ENCODE measurements at places on chromosomes 6 and 20.

GRCh38 chr20:62263396-62263795 is 25.1 kb downstream of the OSBPL2 start:
- no peak for DNase-seq

- no peak for DNase-seq
These were observed 545 bp downstream of the ACTR5 start for GRCh38 chr20:38748861-38749149.

DNA sequence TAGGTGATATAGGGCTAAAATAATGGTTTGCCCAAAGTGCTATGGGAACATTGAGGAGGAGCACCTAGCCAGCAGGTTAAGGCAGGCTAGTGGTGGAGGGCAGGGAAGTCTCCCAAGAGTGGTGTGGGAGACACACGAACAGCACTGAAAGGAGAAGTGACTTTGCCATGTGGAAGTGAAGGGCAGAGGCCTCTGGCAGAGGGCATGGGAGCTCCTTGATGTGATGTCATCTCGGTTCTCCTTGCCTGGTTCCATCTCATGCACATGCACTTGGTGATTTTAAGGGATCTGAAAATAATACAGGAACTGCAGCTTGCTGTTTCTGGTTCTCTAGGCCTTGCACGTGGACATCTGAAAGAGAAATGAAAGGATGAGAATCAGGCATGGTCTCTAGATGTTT is 4.7 kb upstream of the MAP3K4 start:
- no peak for DNase-seq

GRCh38 chr6:12654514-12654913 is 62.1 kb upstream of the PHACTR1 start:
- no peak for DNase-seq

DNA sequence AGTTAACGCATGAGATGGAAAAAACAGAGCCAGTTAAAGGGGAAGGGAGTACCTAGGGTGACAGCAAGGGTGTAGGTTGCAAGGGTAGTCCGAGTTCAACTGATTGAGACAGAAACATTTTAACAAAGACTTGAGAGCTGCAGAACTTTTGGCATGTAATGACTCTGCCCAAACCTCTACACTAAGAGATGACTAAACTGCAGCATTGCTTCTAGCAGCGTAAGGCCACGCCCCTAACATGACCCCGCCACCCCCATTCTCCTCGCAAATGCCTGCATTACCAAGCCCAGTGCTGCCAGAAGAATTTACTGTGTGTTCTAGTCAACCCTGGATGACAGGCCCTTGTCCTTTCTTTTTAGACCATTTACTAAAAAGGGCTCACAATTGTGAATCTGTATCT is 6.3 kb upstream of the HINT3 start:
- DNase-seq: no peak

DNA sequence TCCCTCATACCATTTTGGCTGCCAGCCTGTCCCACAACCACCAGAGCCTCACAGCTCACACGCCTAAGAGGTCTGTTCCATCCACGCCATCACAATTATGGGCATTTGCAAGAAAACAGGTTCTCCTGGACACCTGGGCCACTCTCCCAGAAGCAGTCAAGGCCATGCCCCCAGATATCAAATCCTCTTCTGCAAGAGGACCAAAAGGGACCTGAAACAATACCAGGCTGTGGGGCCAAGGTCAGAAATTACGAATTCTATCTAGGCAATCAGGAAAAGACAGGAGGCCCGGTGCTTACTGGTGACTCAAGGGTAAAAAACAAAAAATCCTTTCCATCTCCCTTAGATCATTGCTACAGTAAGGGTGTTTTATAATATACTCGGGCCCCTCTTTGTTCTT is 69.8 kb downstream of the ZMYND8 start:
- DNase-seq: no peak

GRCh38 chr6:21752054-21752811 is 158.7 kb downstream of the SOX4 start:
- peak; percentile 52 for DNase-seq

DNA sequence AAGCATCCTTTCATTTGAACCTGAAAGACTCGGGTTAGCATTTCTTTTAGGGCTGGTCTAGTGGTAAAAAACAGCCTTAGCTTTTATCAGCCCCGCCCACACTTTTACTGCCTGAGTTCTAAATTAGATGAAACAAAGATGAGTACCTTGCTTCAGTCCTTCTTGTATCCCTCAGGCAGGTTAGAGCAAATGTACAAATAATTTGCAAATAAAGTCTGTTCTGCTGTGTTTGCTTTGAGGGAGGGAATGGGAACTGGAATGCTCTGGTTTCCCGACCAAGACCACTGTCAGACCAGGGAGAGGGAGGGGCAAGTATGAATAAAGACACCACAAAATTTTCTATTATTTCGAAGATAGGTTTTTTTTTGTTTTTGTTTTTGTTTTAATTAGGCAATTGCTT is 85.5 kb upstream of the FLRT3 start:
- no peak for DNase-seq

DNA sequence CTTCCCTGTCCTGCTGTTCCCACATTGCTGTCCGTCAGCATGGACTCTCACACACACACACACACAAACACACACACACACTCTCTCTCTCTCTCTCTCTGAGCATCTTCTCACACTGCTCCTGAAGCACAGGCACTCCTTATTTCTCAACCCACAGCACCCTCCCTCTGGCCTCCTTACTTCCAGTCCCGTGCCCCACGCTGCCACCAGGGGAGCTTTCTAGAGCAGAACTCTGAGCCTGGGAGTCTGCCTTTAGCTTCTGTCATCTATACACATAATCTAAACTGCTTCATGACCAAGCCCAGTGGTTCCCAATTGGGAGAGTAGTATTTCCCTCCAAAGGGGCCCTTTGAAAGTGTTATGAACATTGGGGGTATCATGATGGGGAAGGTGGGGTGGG is 29.1 kb downstream of the HECA start:
- DNase-seq: no peak

GRCh38 chr20:51637241-51637640 is 94.7 kb upstream of the NFATC2 start:
- no peak for DNase-seq

- DNase-seq: no peak
These were observed 382.9 kb downstream of the PRKN start for GRCh38 chr6:162344646-162345010.

DNA sequence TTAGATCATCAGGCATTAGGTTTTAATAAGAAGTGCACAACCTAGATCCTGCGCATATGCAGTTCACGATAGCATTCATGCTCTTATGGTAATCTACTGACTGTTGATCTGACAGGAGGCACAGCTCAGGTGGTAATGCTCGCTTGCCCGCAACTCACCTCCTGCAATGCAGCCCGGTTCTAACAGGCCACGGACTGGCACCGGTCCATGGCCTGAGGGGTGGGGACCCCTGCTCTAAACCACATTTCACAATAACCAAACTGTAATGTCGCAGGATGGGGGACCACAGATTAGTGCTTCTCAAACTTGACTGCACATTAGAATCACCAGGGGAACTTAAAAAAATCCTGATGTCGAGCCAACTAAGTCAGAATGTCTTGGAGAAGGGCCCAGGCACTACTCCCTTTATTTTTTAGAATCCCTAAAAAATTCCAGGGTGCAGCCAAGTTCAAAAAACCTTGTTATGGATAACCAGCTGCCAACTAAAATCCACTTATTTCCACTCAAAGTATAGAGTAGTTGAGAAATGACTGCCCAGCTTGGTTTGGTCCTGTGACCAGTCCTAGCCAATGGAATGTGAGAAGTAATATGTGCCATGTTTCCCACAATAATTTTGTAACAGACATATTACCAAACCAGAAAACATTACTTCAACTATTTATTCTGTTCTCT is 3.1 kb downstream of the SHPRH start:
- DNase-seq: no peak

DNA sequence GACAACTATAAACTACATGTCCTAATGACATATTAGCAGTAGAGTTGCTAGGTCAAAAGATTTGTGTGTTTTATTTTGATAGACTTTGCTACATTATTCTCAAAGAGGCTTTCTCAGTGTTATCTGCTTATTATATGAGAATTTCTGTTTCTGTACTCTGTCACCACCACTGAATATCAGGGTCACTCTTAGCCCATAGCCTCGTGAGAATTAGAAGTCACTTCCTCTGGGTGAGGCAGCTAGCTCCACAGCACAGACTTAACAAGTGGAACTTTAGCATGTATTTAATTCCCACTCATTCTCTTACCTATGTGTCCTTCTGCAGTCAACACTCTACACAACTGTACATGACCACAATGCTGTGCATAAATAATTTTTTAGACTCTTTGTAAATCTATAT is 6.7 kb downstream of the PHACTR2 start:
- no peak for DNase-seq

GRCh38 chr6:148516217-148516616 is 173.6 kb downstream of the SASH1 start:
- no peak for DNase-seq

DNA sequence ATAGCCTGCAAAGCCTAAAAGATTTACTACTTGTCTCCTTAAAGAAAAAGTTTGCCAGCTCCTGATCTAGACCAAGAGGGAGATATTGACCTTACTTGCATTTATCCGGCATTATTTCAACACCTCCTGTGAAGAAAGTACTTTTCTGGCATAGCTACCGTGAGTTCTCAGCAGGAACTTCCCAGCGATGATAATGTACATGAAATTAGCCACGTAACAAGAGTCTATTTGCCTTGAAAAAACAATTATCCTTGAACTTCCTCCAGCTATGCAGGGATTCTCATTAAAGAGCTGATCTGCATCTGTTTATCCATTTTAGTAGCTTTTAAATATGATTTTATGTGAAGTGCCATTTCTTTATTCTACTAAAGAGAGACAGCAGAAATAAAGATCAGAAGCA is 41.7 kb downstream of the ALDH5A1 start:
- DNase-seq: no peak

GRCh38 chr6:25487012-25487411 is 165.0 kb upstream of the SCGN start:
- DNase-seq: no peak

- peak; percentile 56 for DNase-seq
These were observed 3.5 kb downstream of the SCML4 start for GRCh38 chr6:107820338-107821261.

- DNase-seq: no peak
These were observed 65.3 kb upstream of the VGLL2 start for GRCh38 chr6:117200067-117200466.

DNA sequence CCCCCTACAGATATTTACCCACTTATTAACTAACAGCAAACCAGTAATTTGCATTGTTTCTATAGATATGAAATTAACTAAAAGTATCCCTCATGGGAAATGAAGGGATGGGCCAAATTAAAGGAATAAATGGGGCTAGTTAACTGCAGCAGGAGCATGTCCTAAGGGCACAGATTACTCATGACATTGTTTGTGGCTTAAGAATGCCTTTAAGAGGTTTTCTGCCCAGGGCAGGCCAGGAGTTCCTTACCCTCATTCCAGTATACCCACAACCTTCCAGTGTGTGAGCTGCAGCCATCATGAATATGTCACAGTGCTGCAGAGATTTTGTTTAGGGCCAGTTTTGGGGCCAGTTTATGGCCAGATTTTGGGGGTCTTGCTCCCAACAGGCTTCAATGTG is 1101.9 kb downstream of the PRIM2 start:
- DNase-seq: no peak

DNA sequence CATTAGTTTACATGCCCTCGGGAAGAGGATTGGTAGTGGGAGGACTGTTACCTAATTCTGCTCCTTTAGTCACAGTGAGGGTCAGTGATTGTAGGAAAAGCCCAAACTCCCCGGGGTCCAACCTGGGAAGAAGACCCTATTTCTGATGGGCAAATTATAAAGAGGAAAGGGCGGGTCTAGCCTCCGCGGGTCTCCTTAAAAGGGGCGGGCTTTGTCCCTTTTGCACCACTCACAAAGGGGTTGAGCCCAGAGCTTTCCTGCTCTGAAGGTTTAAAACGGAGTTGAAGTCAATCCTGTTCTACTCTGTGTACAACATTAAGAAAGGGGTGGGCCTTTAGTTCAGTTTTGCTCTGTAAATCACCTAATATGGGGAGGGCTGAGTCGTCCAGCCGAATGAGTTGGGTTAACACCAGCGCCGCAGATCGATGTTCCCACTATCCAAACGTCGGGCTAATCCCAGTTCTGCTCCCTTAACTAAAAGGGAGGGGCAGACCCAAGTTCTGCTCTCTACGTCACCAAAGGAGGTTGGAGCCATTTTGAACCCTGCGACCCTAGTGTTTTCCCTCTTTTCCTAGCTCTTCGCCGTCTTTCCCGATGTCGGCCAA is 920 bp upstream of the RNF5 start:
- DNase-seq: peak; percentile 79

DNA sequence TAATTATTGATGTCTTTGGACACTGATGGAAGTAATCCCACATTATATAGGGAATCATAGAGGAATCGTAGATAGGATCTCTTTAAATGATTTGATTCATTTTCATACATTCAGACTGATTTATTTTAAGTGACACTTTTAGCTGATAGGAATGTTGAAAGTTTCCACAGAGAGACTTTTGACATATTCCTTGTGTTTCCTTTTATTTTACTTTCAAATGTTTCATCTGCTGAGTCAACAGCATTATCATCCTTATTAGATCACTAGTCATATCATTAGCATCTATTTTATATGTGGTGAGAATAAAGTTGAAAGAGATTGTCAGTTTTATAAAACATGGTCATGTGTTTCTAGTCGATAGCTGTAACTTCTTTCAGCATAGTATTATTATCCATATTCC is 13.4 kb downstream of the DCBLD1 start:
- peak; percentile 16 for DNase-seq

GRCh38 chr20:62968378-62969178 is 16.1 kb downstream of the SLC17A9 start:
- no peak for DNase-seq

DNA sequence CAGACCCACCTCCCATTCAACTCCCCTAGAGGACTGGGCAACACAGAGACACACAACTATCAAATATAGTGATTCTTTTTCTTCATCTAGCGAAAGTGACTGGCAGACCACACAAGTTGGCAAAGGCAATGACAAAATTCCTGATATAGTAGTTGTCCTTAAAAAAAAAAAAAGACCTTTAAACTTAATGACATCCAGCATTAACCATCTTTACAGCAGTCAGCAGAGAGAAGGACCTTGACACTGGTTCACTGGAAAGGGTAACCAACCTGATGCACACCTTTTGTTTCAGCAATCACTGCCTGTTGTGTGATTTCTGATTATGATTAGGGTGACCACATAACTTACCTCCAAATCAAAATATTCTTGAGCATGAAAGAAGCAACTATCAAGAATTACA is 1.7 kb upstream of the CNKSR3 start:
- DNase-seq: no peak

- peak; percentile 54 for DNase-seq
These were observed 585 bp downstream of the PIM1 start for GRCh38 chr6:37170273-37171200.

DNA sequence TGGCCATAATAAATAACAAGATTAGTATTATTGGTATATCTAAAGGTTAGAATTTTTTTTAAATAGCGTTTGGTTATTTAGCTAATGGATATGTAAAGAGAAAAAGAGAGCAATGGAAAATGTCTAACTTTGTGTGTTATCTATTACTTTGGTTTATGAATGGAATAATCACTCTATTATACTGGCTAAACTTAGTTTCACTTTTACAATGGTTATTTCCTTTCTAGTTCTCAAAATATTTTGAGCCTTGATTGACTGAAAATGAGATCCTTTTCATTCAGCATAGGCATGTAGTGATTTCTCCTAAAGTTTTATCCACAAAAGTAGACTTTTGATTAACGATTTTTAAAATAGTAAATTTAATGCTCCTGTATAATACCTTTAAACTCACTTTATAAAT is 51.6 kb upstream of the MLIP start:
- peak; percentile 21 for DNase-seq

GRCh38 chr6:21381331-21381963 is 212.1 kb upstream of the SOX4 start:
- no peak for DNase-seq
